Hepatocyte (in vitro differentiated cells): ENCODE measurements at places on chromosomes 3 and 15.

GRCh38 chr3:43949594-43949993 is 258.9 kb downstream of the ABHD5 start:
- DNase-seq: no peak

DNA sequence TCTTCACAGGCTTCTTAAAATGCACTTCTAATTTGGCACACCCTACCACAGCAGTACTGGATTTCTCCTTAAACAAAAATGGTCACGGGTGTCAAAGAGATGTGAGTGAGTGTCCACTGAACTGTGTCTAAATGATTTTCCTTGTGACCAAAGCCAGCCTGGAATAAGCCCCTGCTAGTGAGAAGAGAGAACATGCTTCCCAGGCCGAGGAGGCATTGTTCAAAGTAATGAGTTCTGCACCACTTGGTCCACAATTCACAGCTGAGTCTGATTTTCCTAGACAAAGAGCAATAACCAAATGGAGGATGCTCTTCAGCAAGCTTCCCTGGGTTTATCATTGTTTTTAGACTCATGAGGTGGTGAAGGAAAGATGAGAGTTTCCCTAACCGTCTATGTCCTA is 3.8 kb downstream of the PLCH1 start:
- DNase-seq: no peak

DNA sequence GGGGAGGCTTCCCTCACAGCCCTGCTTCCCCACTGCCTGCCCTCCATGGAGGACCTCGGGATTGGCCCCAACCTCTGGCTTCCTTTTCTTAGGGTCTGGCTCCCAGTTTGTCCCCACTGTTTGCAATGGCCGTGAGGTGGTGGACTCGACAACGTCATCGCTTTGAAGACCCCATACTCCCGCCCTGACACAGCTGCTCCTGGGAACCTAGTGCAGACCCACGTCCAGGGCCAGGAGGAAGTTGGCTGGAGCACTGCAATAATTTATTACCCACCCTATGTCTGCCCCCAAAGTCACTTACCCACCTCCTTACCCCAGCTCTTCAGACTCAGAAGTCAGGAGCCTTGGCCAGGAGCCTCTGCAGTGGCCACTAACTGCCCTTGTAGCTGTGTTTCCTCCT is 11.1 kb downstream of the GRM2 start:
- peak; percentile 2 for DNase-seq

GRCh38 chr3:163058031-163058854 is 1561.6 kb downstream of the OTOL1 start:
- DNase-seq: no peak

- no peak for DNase-seq
Observed at GRCh38 chr15:85515212-85515611, 134.8 kb downstream of the AKAP13 start.

GRCh38 chr3:114669614-114670013 is 375.8 kb downstream of the TIGIT start:
- DNase-seq: no peak

DNA sequence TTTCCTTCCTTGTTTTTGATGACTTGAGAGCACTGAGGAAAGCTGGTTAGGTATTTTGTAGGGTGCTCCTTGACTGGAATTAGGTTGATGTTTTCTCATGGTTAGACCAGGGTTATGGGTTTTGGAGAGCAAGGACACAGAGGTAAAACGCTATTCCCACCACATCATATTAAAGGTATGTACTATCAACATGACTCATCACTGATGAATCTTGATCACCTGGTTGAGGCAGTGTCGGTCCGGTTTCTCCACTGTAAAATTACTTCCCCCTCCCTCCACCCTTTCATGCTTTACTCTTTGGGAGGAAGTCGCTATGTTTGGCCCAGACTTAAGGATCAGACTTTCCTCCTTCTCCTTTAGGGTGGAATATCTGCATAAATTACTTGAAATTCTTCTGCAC is 201.6 kb downstream of the EDEM1 start:
- peak; percentile 44 for DNase-seq

- DNase-seq: no peak
Observed at GRCh38 chr15:90749754-90750153, 32.6 kb downstream of the BLM start.

- no peak for DNase-seq
Observed at GRCh38 chr15:58564981-58565380, 133.2 kb downstream of the LIPC start.

DNA sequence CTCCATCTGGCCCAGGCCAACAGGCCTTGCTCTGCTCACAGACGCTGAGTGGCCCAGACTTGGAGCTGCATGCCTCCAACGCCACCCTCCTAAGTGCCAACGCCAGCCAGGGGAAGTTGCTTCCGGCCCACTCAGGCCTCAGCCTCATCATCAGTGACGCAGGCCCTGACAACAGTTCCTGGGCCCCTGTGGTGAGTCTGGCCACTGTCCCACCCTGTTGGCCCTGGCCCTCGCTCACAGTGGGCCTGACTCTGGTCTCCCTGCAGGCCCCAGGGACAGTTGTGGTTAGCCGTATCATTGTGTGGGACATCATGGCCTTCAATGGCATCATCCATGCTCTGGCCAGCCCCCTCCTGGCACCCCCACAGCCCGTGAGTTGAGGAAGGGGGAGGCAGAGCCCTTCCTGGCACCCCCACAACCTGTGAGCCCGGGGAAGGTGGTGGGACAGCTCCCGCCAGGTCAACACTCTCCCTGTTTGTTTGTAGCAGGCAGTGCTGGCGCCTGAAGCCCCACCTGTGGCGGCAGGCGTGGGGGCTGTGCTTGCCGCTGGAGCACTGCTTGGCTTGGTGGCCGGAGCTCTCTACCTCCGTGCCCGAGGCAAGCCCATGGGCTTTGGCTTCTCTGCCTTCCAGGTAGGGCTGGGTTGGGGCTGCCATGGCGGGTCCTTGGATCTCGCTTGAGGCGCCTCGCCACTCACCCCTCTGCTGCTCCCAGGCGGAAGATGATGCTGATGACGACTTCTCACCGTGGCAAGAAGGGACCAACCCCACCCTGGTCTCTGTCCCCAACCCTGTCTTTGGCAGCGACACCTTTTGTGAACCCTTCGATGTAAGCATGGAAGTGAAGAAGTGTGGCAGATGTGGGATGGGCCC is 10.0 kb downstream of the NT5DC2 start:
- DNase-seq: no peak

DNA sequence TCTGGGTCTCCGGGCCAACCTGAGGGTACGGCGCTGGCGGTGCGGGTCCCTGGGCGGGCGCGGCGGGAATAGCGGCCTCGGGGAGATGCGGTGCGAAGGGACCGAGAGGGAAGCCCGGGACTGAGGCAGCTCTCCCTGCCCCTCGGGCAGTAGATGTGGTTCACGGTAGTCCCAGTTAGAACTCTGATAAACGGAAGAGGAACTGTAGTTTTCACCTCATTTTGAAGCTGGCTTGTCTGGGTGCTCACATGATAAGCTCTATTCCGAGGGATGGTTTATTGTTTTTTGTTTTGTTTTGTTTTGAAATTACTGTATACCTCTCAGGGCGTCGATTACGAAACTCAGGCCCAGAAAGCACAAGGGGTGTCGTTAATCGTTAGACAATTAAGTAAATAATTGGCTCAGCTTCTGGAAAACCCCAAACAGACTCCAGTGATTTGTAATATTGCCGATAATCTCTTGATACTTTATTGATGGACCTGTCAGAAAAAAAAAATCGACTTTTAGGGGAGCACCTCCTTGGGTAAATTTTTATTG is 413 bp downstream of the NUSAP1 start:
- peak; percentile 24 for DNase-seq

GRCh38 chr15:63134245-63134985 is 12.8 kb downstream of the LACTB start:
- DNase-seq: no peak
